ENCODE measurements at places on chromosomes 7 and 10.
A peak's percentile ranks its signal among the peaks of the same experiment; 100 is the strongest.

GRCh38 chr7:81608748-81609382, 161.0 kb downstream of the HGF start:
- DNase-seq: no peak

- DNase-seq: no peak
Measured at GRCh38 chr7:4260867-4261600, 421.1 kb upstream of the FOXK1 start.

DNA sequence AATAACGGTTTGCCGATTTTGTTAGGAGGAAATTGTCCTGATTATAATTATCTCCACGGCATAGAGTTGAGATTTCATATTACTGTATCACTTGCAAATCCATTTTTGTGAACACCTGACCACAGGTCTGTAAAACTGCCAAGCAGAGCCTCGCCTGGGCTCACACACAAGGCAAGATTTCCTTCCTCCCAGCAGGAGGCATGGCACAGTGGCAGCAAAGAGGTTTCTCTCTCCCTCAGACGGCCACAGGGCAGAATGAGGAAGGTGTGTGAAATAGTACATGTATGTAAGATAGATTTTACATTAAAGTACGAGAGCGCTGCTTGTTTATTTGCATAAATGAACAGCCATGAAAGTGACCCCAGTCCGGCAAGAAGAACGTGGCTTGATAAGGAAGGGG, 130.1 kb downstream of the CELF2 start:
- no peak for DNase-seq

DNA sequence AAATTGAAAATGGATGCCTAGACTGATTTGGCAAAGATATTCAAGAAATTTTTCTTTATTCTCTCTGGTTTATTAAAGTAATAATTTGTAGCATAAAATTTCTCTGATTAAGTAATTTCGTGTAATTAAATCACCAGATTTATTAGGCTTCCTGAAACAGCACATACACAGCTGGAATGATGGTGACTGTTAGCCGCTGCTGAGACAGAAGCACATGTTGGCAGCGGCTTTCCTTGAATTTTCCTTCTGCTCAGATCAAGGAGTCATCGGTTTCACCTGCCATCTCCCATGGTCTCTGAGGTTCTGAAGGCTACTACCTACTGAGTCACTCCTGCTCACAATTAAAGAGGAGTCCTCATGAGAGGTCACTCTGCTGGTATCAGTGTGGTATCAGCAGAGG, 101.5 kb downstream of the GFRA1 start:
- DNase-seq: no peak

DNA sequence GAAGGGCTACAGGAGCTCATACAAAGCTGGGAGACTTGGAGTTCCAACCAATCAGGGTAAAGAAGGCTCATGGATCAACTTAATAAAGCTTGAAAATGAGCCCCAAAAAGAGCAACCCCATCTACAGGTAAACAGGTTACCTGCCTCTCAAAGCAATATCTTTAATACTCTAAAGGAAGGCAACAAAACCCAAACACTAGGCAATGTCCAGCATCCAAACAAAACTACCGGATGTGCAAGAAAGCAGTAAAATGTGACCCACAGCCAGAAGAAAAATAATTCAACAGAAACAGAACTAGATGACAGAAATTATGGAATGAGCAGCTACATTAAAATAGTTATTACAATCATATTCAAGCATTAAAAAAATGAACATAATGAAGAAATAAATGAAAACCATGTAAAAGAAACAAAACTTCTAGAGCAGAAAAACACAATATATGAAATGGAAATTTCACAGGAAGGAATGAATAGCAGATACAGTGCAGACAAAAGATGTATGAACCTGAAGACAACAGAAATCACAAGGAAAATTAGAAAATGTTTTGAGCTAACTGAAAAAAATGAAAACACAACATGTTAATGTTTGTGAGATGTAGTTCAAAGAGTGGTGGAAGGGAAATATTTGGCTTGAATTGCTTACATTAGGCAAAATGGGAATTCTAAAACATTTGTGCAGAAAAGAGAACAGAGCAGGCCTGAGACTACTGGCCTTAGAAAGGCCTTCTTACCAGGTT, 30.5 kb upstream of the ZMIZ1 start:
- no peak for DNase-seq

GRCh38 chr10:73879296-73880173, 5.2 kb upstream of the CAMK2G start:
- peak; percentile 92 for DNase-seq

DNA sequence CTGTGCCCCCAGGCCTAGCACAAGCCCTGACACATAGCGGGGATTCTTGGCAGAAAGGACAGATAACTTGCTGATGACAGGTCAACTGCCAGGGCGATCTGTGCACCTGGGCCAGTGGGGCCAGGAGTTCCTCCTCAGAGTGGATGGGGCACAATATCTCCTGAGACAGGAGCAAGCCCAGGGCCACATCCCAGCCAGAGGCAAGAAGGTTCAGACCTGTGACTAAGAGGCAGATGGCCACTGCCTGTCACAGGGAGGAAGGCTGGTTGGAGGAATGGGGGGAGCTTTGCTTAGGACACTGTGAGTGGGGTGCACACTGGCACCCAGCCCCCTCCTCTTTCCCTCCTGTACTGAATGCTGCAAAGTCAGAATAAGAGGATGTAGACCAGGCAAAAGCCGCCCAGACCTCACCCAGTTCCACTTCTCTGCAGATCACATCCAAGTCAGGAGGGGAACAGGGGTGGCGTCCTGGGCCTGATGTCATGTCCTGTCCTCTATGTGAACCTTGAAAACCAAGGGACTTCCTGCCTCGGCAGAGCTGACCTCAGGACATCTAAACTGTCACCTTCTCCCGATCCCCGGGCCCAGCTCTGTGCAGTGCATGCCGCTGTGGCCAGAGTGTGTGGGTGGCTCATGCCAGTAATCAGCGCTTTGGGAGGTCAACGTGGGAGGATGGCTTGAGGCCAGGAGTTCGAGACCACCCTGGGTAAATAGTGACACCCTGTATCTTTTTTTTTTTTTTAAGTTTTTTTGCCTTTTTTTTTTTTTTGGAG, 1.3 kb downstream of the GUSB start:
- peak; percentile 50 for DNase-seq

GRCh38 chr10:28558923-28559508, 26.1 kb downstream of the WAC start:
- DNase-seq: no peak

GRCh38 chr7:121544238-121544637, 148.1 kb upstream of the FAM3C start:
- no peak for DNase-seq

- DNase-seq: no peak
Measured at GRCh38 chr10:21721000-21721665, 187.1 kb downstream of the MLLT10 start.

- DNase-seq: no peak
Measured at GRCh38 chr10:97788552-97789442, 17.0 kb upstream of the SFRP5 start.

- DNase-seq: no peak
Measured at GRCh38 chr10:110860576-110861241, 11.0 kb upstream of the PDCD4 start.

GRCh38 chr10:84329986-84330651, 1.7 kb downstream of the CCSER2 start:
- DNase-seq: no peak

DNA sequence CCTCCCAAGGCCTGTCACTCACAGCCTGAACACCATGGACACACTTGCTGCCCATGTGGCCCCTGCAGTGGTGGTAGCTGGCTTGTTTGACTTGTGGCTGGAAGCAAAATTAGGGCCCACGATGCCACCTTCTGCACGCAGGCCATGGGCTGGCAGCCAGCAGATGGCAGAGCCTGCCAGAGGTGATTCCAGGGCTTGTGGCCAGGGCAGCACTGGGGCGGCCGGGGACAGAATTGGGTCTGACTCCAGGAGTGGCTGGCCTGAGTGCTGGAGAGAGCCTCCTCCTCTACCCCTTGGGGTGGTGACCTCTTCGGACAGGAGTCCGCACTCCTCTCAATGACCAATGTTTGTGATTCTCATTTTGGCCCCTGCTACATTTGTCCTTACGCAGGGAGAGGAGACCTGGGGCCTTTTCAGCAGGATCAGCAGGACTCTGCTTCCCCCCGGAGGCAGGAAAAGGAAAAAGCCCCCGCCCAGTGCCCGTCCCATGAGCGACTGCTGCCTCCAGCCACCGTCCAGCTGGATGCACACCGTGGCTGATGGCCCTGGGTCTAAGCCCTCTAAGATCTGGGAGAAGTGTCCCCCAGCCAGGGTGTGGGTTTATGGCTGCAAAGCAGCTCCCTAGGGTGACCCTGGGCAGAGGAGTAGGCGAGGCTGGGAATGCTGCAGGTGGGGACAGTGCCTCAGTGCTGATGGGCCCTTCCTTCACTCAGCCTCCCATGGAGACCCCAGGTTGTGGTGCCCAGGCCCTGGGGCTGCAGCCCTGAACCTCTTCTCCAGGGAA, 26.5 kb downstream of the DNAJB12 start:
- peak; percentile 83 for DNase-seq

DNA sequence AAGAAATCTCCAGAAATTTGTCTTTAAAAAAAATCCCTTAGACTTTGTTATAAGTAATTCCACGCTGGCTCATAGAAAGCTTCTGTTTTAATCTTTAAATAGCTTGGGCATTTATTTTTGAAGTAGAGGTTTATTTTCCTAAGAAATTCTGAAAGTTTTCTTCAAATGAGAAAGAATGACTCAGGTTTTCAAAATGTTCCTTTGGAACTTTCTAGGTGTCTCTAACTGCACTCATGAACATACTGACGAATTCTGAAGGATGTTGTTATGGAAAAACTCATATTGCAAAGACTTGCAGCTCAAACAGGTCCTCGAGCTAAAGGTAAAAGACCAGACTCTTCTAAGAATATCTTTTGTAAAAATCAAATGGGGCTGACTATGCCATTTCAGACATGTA, 10.7 kb downstream of the DGKI start:
- no peak for DNase-seq

GRCh38 chr10:102776779-102777456, 33.2 kb downstream of the WBP1L start:
- peak; percentile 93 for DNase-seq

DNA sequence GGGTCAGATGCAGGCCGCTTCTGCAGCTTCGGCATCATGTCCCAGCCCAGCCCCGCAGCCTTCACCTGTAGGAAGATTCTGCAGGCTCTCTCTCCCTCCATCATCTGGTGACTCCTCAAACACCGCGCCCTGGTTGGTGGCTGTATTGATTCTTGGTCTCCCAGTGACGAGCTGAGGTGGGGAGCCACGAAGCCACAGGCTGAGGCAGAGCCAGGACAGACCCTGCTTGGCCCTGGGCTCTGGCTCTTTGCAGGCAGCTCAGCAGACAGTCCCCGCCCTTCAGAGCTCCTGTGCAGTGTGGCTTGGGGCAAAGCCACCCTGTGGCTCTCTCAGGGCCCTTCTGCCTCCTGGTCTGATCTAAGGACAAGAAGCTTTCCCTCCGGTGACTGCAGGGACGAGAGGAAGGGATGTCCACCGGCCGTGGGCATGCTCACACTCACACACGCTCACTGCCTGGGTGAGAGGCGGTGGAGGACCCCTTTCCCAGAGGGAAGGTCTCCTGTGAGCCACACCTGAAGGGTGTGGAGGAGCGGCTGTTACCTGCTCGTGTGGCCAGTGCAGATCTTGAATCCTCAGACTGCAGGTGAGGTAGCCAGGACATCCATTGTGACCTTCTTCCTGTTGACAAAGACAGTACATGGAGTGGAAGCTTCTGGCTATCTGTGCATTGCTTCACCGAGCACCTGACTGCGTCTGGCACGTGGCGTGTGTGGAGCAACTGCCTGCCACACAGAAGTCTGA, 79.6 kb downstream of the INPP5A start:
- DNase-seq: no peak

DNA sequence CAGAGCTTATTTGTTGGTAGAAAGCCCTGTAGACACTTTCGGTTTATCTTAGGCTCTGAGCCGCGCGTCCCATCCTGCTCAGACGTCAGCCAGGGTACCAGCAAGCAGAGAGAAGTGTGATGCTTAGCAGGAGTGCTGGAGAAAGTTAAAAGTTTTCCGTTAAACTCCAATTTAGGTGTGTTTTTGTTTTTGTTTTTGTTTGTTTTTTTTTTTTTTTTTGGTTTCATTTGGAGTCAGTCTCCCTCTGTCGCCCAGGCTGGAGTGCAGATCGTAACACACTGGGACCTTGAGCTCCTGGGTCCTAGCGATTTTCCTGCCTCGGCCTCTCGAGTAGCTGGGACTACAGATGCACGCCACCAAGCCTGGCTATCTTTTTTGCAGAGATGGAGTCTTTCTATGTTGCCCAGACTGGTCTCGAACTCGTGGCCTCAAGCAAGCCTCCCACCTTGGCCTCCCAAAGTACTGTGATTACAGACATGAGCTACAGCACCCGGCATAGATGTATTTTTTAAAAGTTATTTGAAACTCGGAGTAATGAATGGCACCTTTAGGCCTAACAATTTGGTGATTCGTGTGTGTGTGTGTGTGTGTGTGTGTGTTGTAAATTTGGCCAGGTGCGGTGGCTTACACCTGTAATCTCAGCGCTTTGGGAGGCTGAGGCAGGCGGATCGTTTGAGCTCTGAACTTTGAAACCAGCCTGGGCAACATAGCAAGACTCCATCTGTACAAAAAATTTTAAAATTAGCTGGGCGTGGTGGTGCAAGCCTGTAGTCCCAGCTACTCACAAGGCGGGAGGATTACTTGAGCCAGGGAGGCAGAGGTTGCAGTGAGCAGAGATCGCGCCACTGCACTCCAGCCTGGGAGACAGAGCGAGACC, 1.3 kb upstream of the HIP1 start:
- peak; percentile 61 for DNase-seq

GRCh38 chr7:140673063-140673773, 473 bp downstream of the ADCK2 start:
- peak; percentile 38 for DNase-seq

DNA sequence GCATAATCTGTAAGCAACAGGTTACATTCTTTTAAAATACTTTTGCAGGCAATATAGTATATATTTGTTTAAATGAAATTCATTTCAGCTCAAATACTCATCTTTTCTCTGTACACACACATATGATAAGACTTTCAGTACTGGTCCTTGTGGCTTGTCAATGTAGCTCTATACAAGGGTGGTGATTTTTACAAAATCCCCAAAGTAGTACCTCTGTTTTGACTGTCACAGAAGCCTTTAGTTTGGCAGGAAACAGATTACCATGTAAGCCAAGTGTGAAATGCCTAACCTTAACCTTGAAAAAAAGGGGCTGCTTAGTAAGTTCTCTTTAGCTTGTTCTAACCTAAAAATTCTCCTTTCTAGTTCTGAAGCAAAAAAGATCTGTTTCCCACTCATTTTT, 87.9 kb downstream of the KCND2 start:
- no peak for DNase-seq

- DNase-seq: no peak
Measured at GRCh38 chr7:53624356-53624755, 588.9 kb downstream of the POM121L12 start.

DNA sequence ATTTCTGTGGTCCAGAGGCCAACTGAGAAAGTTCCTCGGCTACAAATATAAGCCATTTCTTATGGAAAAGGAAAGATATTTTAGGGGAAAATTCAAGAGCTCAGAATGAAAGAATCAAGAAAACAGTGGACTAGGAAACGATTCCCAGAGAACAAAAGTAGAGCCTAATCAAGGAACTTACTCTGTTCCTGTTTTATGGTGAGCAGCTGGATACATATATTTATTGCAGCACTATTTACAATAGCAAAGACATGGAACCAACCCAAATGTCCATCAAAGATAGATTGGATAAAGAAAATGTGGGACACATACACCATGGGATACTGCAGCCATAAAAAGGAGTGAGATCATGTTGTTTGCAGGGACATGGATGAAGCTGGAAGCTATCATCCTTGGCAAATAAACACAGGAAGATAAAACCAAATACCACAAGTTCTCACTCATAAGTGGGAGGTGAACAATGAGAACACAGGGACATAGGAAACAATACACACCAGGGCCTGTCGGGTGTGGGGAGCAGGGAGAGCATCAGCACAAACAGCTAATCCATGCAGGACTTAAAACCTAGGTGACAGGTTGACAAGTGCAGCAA, 298.7 kb downstream of the THSD7A start:
- peak; percentile 67 for DNase-seq
